T-helper 1 cell (primary cell): ENCODE measurements at places on chromosomes 4 and X.

GRCh38 chrX:145825896-145826295, 8.3 kb downstream of the SLITRK2 start:
- DNase-seq: no peak

DNA sequence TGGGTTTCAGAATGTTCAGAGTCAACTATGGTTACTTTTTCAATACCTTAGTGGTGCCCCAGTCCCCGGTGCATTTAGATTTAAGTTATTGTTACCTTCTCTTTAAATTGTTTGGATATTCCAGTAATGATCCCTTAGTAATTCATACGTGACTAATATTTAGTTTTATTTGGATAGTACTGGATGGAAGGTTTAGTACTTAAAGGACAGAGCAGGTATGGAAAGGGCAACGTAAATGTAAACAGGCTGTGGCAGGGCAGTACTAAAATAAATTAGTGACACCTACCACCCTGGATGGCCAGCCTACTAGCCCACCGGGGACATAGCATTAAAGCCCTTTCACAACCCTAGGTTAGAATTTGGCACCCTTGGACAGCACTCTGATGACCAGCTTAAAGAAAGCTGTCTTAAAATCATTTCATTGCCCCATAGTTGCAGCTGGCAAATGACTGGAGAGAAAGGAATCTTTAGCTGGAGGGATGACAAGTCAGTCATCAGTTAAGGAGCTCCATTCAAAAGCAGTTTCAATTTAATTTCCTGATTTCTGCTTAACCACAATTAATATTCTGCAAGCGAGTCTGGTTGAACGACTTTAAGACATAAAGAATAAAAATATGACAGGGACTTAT, 16.4 kb downstream of the PLP1 start:
- no peak for DNase-seq

DNA sequence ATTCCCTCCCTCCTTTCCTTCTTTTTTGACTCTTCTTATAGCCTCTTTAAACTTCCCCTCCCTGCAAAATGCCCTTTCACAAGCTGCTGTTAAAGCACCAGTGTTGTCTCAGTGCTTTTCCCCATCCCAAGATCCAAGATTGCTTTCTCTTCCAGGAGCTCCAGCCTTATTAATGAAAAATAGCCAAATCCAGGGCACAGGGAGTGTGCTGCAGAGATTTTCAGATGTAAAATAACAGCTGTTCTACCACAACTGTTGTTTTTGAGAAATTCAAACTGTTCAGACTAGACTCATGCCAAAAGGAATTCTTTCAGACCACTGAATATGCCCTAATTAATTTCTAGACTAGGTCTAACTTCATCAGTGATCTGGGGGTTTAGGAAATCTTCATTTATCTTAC, 47.0 kb upstream of the GPC3 start:
- DNase-seq: no peak

DNA sequence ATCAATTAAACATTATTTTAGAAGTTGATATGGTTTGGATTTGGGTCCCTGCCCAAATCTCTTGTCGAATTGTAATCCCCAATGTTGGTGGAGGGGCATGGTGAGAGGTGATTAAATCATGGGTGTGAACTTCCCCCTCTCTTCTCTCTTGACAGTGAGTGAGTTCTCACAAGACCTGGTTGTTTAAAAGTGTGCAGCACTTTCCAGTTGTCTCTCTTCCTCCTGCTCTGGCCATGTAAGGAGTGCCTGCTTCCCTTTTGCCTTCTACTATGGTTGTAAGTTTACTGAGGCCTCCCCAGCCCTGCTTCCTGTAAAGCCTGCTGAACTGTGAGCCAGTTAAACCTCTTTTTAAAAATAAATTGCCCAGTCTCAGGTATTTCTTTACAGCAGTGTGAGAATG, 141.4 kb downstream of the GALNTL6 start:
- DNase-seq: no peak

DNA sequence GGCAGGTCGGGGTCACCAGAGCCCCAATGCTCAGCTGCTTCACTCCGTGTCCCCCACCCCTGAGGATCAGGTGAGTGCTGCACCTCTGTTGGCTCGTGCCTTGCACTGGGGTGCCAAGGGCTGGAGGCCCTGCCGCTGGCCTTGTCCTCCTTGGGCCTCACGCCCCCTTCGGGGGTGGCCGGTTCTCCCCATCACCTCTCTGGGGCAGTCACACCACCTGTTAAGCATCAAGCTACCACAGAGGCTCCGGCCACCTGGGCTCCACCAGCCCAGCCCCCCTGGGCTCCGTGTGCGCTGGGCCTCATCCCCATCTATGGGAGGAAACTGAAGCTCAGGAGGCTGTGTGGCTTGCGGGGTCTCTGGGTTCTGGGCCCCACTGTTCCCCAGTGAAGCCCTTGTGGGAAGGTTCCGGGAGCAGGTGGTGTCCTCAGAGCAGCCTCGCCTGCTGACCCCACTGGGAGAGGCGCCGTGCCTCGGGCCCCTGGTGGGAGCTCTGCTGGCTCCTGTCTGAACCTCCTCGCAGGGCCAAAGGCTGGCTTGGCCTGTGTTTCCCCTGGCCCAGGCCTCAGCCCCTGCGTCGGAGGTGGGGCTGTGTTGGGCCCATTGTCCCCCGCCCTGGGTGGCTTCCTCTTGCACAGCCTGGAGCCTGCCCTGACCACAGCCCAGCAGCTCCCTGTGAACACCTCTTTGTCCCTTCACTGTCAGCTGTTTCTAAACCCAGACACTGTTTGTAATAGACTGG, 30.8 kb downstream of the DOK7 start:
- DNase-seq: no peak
